MG63 (cell line): ENCODE measurements at places on chromosomes 12 and 14.

- DNase-seq = no peak
These were observed 147.1 kb downstream of the FOXA1 start for GRCh38 chr14:37447883-37448391.

- peak; percentile 12 for DNase-seq
These were observed 53.9 kb downstream of the TTLL5 start for GRCh38 chr14:75714991-75715390.

- no peak for DNase-seq
These were observed 68.8 kb upstream of the PRIMA1 start for GRCh38 chr14:93857081-93857480.

DNA sequence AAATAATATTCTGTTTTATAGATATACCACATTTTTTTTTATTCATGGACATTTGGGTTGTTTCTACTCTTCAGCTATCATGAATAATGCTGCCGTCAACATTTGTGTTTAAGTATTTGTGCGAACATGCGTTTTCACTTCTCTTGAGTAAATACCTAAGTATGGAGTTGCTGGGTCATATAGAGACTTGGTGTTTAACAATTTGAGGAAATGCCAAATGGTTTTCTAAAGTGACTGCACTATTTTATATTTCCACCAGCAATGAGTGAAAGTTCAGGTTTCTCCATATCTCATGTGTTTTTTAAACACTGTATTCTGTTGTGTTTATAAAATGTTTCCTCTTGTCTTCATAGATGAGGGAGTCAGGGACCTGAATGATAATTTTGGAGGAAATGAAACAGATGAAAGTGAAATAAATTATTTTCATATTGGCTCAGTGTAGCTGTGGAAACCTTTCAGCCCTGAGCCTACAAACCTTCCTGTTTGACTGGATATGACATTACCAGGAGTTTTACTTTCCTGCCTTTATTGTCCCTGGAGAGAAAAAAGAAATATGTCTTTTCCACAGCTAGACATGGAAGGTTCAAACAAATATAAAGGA lies 26.3 kb downstream of the DAAM1 start:
- no peak for DNase-seq

DNA sequence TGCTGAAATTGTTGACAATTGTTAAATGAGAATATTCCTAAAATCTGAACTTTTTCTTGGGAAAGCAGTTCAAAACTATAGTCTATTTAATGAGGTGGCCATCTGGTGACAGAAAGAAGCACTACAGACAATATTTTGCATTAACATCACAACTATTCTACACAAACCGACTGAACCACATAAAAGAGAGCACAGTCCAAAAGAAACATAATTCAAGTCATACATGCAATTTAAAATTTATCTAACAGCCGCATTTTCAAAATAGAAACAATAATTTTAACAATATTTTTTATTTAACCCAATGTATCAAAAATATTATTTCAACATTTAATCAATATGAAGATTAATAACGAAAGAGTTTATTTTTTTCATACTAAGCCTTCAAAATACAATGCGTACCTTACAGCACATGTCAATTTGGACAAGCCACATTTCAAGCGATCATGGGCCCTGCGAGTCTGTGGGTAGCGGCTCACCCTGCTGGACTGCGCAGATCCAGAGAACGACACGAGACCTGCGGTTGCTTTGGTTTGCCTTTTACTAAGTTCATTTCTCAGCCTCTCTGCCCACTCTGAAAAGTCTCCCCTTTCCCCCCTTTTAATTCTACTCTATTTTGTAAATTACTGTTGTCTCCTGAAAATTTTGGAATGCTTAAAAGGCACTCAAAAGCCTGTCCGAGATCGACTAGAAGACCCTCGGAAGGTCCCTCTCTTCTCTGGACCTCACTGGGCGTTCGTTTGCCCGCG lies 947 bp upstream of the LRRC9 start:
- DNase-seq = peak; percentile 7

- DNase-seq = no peak
These were observed 123.5 kb upstream of the KITLG start for GRCh38 chr12:88703790-88704189.

DNA sequence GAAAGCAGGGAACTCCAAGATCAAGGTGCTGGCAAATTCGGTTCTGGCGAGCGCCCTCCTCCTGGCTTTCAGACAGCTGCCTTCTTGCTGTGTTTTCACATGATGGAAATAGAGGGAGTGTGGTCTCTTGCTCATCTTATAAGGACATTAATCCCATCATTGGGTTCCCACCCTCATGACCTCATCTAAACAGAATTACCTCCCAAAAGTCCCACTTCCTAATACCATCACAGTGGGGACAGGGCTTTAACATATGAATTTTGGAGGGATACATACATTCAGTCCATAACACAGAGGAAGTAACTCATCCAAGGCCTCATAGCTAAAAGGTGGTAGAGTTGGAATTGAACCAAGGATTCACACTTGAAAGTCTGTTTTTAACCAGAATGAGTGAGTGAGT lies 28.6 kb downstream of the DYRK2 start:
- DNase-seq = peak; percentile 4

GRCh38 chr14:61346793-61347192 lies 25.4 kb downstream of the PRKCH start:
- DNase-seq = no peak

- peak; percentile 34 for DNase-seq
These were observed 66.2 kb downstream of the RNF34 start for GRCh38 chr12:121465921-121466793.

GRCh38 chr12:15933751-15934150 lies 22.6 kb downstream of the DERA start:
- no peak for DNase-seq

DNA sequence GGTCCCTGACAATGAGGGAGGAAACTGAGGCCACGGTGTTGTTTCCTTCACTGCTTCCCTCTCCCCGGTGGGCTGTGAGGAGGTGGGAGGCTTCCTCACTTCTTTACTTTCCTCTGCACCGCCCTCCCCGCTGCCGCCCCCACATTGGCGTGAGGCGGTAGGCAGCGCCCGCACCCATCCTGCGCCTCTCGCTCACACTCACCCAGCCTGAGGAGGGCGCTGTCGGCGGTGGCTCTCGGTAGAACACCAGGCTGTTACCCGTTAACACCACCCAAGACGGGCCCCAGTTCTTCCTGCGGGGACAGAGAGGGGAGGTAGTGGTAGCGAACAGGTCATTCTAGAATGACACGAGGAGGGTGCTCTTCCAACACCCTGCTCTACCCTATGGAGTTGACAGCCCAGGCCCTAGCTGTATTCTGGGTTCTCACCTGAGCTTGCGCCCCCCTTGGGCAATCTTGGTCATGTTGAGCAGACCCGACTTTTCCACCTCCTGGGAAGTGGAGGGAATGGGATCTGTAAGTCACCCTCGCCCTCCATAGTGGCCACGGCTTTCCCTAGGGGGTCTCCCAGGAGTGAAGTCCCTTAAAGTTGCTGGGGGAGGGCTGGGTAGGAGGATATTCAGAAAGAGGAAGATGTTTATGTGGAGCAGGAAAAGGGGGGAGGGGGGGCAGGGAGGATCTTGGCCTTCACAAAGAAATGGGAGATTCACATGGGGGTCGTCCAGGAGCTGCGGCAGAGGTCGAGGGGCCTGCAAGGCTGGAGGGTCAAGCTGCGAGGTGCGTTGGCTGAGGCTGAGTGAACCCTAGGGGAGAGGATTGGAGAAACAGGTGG lies 3.3 kb downstream of the ARHGAP9 start:
- DNase-seq = no peak

DNA sequence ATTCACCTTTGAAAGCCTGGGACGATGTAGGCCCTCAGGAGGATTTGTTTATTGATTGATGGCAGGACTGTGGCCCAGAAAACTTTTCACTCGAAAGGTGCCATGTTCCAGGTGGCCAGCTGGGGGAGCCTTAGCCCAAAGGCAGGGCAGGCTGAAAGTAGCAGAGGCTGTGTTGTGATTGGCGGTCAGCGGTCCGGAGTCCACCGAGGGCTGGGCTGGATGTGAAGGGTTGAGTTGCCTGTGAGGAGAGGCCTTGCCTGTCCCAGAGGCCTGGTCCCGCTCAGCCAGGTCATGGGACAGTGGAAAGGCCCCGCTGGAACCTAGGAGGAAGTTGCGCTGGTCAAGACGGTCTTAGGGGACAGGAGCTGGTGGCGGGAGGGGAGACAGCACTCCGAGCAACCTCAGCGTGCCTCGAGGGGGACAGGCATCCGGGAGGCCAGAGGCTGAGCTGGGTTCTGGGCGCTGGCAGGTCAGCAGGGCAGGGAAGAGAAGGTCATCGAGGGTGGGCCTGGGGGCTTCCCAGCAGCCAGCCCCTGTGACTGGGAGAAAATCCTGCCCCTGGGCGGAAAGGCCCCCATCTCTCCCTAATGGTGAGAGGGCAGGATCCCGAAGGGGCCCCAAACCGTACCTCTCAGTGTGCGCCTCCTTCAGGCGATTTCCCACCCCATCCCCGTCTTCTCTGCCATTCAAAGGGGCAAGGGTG lies 26.3 kb downstream of the CMA1 start:
- peak; percentile 4 for DNase-seq

GRCh38 chr14:98955036-98955740 lies 316.8 kb downstream of the BCL11B start:
- DNase-seq = no peak
